ENCODE measurements at places on chromosomes 16 and 17.

- DNase-seq, result no peak
Observed at GRCh38 chr16:82891918-82892317, 265.1 kb downstream of the CDH13 start.

DNA sequence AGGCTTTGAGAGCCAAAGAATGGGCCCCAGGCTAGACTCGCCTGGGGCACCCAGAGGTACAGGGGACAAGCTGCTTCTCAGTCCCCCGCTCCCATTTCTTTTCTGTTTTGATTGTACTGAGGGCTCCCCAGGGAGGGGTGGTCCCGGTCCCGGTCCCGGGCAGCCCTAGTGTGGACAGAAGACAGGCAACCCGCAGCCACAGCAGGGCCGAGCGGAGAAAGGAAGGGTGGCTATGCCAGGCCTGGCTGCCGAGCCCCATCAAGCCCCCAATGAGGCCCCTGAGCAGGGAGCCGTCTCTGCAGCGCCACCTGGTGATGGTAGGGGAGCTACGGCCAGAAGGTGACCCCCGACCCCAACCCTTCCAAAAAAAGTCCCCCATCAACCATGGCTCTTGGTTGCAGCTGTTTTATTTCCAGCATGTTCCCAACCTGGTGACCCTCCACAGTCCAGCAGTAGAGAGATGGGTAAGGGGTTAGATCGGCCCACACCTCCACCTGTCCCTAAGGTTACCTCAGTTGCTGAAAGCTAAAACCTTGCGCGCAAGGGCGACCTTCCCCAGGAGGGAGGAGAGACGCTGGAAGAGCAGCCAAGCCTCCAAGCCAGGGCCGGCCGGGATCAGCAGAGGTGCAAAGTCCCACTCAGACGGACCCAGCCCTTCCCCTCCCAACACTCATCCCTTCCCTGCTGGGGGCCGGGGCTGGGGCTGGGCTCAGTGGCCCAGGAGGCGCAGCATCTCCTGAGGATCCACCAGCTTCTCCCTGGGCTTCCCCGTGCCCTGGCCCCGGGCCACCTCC lies 2.6 kb upstream of the GRIN2C start:
- no peak for DNase-seq

GRCh38 chr17:17364338-17364667 lies 61.1 kb downstream of the NT5M start:
- DNase-seq, result no peak

DNA sequence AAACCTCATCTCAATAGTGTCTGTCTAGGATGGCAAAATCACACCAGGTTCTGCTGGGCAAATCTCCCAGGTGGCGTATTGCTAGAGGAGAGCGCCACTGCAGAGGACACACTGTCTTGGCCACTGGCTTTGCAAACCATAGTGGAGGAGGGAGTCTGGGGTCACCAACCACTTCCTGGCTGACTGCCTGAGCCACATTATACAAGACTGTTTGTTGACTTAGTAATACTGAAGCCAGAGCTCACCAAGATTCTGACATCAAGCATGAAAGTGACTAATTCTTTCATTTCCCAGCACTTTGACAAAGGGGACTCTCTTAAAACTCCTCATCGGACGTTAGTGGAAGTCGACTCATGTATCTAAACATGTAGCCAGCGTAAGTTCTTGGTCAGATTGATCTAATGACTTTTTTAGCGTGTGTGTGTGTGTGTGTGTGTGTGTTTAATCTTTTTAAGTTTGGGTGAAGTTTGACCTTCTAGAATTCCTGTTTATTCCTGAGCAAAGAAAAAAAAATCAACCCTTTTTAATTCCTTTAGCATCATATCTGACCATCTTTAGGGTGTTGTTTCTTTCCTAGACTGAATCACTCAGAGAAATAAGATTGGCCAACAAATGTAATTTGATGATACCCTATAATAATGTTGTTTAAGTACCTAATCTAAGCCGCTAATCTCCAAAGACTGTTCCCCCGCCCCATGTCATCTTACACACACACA lies 13.7 kb downstream of the PITPNC1 start:
- DNase-seq, result no peak

DNA sequence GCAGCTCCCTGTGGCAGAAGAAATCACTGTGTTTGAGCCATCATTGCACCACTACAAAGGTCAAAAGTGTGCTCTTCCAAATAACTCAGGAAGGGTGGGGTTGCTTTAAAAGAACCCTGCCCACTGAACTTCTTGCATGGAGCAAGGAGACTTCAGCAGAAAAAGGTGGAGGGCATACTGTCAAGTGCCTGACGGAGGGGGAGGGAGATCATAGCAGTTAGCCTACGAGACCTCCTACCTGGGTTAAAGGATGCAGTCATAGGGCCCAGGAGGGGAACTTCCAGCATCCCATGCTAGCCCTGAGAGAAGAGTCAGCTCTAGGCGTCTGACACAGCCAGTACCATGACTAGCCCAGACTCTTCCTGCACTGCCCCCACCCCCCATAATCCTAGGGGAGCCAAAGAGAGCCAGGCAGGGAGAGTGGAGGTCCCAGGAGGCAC lies 45.3 kb upstream of the MSI2 start:
- DNase-seq, result no peak

GRCh38 chr16:9124908-9125584 lies 33.6 kb downstream of the HAPSTR1 start:
- DNase-seq, result peak; percentile 66

DNA sequence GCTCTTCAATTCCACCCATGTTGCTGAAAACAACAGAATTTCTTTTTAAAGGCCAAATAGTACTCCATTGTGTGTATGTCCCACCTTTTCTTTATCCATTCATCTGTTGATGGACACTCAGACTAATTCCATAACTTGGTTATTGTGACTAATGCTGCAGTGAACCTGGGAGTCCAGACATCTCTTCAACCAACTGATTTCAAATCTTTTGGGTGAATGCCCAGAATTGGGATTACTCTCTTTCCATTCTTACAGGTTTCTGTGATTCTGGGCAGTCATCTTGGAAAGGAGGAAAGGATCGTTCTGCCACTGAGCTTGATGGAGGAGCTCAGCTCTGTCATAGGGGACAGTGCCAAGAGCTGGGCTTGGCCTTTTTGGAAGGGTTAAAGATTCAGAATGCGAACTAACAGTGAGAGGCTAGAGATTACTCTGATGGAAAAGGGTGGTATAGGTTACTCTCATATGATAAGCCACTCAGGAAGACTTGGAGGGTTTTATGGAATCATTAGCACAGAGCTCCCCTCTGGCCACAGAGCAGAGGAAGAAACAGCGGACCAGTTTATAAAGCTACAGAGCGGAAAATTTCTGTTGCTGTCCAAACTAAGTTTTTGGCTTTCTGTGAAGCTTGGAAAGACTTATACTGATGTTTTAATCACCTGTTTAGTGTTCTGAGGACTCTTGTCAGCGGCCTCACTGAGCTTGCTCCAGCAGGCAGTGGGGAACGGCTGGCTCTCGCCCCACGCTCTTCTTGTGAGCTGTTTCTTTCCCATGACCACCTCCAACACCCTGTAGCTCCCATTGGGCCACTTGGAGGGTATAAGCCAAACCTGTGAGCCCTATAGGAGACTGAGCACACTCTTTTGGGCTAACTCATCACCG lies 48.3 kb downstream of the HIC1 start:
- no peak for DNase-seq
